ENCODE measurements at places on chromosomes 4 and X.

DNA sequence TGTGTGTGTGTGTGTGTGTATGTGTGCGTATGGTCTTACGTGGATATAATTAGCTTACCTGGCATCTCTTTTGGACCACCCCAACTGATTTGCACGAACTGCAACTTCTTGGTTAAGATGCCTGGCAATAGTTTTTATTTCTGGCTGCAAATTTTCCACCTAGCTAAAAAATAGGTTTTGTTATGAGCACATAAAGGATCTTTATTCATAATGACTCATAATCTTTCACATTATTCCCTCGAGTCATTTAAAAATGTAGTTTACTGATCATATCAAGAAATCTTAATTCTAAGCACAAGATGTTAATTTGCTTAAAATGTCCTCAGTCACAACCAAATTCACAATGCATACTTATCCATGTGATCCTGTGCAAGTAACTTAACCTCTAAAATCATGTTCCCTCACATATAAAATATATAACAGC lies 1.5 kb downstream of the COX18 start:
- no peak for DNase-seq

GRCh38 chr4:7512946-7513345 lies 78.2 kb upstream of the PSAPL1 start:
- no peak for DNase-seq

- no peak for DNase-seq
These were observed 20.0 kb downstream of the PALLD start for GRCh38 chr4:168516841-168517240.

- no peak for DNase-seq
These were observed 43.3 kb downstream of the BMPR1B start for GRCh38 chr4:94801016-94801415.

- no peak for DNase-seq
These were observed 980 bp upstream of the FHDC1 start for GRCh38 chr4:152935143-152935542.

DNA sequence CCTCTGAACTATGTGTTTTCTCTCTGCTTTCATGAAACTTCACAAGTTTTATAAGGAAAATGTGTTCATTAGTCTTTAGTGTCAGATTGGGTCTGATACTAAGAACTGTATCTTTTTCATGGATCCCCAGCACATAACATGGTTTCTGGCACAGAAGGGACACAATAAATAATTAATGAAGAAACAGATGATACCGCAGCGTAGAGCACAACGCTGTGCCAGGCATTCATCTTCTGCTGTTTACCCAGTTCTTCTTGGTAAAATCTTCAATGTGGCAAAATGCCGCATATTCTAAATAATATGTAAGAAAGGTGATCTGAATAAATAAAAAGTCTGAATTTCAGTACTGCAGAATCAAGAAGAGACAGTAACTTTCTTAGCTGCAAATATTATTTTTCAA lies 12.3 kb downstream of the SCARB2 start:
- no peak for DNase-seq

DNA sequence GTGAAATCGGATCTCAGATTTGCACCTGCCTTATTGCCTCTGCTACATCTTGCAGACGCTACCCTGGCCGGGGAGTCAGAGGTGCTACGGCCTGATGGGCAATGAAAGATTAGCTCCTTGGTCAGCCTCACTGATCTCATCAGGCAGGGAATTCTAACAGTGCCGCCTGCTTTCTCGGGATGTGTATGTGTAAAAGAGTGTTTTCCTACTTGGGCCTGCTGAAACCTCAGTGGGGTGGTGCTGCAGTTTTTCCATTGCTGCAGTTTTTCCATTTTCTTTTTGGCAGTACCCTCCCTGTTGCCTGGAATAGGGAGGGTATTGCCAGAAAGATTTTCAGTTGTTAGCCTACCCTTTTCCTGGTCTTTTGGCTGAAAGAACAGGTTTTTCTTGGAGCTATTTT lies 117.5 kb downstream of the CDKL5 start:
- no peak for DNase-seq
